LHCN-M2 (cell line): ENCODE measurements at places on chromosomes 1 and 21.

DNA sequence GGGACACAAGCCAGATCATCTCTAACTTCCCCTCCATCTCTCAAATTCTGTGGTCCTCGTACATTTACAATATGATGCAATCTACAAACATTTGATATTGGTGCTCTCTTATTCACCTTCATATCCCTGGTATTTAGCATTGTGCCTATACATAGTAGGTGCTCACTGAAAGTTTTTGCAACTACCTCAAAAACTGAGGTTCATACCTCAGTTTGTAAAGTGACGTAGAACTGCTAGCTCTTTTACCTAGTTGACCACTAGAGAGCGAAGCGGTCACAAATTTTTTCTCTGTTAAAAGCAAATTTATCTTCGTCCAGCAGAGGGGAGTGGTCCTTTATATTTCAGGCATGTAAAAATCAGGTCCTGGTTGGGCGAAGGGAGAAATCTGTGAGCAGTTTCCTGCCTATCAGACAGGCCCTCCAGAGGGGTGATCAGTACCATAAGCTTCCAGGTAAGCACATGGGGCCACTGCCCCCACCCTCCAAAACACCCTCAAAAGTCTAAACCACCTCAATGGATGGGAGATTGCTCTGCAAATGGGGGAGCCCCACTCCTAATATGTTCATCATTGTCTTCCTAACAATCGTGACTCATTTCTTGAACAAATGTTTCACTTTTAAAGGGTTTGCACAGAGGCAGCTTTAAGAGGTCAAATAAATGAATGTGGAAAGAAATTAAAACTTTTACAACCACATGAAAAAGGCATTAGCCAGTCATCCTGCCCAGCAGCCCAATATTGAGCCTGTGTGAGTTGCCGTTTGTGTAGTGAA lies 10.6 kb upstream of the HLCS start:
- peak; percentile 72 for DNase-seq

DNA sequence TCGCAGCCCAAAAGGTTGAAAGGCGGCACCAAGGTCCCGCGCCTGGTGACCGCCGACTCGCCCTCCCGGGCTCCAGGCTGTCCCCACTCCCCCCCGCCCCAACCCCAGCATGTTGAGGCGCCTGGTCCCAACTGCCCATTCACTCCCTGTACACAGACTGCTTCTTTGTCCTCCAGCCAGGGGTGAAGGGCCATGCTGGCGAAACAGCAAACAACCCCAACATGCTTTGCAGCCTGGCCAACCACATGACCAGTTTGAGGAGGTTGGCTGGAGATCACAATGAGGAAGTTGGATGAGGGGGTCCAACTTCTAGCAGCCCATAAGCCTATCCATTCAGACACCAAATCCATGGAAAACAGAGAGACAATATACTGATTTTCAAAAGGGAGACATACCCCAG lies 13.5 kb downstream of the PDE9A start:
- DNase-seq, result no peak

- DNase-seq, result peak; percentile 48
Measured at GRCh38 chr1:24199291-24199900, 12.3 kb upstream of the IFNLR1 start.

DNA sequence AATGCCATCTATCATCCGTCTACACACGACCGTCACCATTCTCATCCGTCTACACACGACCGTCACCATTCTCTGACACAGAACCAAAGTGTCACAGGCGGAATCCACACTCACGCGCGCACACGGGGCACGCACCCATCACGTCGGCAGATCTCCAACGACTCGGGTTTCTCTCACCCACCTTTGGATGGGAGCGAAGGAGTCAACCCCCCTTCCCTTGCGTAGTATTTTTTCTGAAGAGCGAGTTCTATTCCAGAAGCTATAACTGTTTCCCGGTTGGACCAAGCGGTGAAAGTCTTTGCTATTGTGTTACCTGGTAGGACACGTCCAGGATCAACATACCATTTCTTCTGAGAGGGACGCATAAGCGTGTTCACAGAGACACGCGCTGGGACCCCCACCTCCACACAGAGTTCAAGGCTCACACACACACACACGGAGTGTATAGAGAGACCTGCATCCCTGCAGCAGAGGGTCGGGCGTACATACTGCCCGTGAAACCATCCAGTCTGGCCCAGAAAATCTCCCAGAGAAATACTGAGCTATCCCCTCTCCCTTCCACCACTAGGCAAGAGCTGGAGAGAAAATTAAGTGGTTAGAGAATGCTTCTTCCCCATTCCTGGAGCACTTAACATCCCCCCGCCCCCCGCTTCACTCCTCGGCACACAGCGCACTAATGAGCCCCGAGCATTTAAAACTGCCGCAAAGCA lies 741 bp downstream of the DUSP10 start:
- no peak for DNase-seq
